ENCODE measurements at places on chromosomes 16 and 17. TPM values are rescaled to one million over a fixed set of nuclear protein-coding genes. Genes with fewer than 3 reads are reported as not detected.
A peak's percentile ranks its signal among the peaks of the same experiment; 100 is the strongest.

DNA sequence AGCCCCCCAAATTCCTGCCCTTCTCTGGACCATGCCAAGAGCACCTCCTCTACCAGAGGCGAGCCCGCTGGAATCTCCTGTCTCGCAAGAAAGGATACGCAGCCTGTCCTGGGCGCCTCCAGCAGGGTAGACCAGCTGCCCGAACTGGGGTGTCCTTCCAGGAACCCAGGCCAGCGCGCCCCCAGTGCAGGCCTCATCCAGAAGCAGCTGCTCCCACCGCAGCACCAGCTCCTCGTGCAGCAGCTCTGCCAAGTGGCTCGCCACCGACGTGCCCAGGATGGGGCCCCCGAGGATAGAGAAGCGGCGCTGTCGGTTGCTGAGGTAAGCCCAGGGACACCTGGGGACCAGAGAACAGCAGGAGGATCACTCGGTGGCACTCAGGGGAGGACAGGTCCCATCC lies 4.8 kb downstream of the TAF1C start:
- DNase-seq, result peak; percentile 24

DNA sequence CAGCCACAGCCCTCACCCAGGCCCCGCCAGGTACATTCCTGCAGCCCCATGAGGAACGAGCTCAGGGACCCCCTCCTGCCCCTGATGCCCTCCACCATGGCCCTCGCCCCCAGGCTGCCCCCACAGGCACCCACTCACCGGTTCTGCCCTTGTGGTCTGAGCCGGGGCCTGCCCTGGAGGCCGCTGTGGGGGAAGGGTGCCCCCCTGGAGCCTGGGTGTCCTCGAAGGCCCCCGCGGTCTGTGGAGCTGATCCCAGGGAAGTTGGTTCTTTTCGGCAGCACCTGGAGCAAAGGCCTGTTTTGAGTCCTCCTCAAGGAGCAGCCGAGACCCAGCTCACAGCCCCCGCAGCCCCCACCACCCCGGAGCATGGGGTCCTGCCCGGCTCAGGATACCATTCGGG lies 2.4 kb downstream of the PABPN1L start:
- DNase-seq, result no peak

GRCh38 chr17:64129765-64130558 lies at the start of gene ERN1:
TSS of gene ERN1 (minus strand) at chr17:64130144. CDS start at chr17:64130029, 115 bp downstream.
- peak; percentile 99 for DNase-seq

TBC1D3K gene
- not detected for total RNA-seq

HES7 gene
- total RNA-seq, result 0.97 TPM
